ENCODE measurements at places on chromosomes 2 and 18. TPM values are rescaled to one million over a fixed set of nuclear protein-coding genes. Genes with fewer than 3 reads are reported as not detected.

The ONECUT2 gene
- total RNA-seq = not detected

The TUBA4B gene
- not detected for total RNA-seq

The CNTNAP5 gene
- not detected for total RNA-seq

The KIF5C gene
- total RNA-seq = 6.5 TPM

The SEPTIN10 gene
- 0.50 TPM for total RNA-seq

The TRAF3IP1 gene
- 7.5 TPM for total RNA-seq

The PSTPIP2 gene
- total RNA-seq = 7.7 TPM

The LIMS3 gene
- total RNA-seq = 0.97 TPM

The NEB gene
- total RNA-seq = 0.31 TPM

- H3K27me3 ChIP-seq = no peaks in the 10 kb centered on the region
- no peak overlapping the region for H3K27ac ChIP-seq
- no peaks in the 10 kb centered on the region for H3K36me3 ChIP-seq
- DNase-seq = peak; percentile 88
- H3K4me1 ChIP-seq = peaks cover 12% of the 10 kb centered on the region
- H3K4me3 ChIP-seq = no peak overlapping the region
These were observed 18.3 kb upstream of the SLC35F6 start for GRCh38 chr2:26745609-26746327.

GRCh38 chr2:144431392-144431783 is 88.5 kb downstream of the ZEB2 start:
- H3K4me3 ChIP-seq = no peak overlapping the region
- H3K36me3 ChIP-seq = peaks cover 2% of the 10 kb centered on the region
- DNase-seq = no peak
- no peak overlapping the region for H3K27ac ChIP-seq
- H3K4me1 ChIP-seq = no peaks in the 10 kb centered on the region

DNA sequence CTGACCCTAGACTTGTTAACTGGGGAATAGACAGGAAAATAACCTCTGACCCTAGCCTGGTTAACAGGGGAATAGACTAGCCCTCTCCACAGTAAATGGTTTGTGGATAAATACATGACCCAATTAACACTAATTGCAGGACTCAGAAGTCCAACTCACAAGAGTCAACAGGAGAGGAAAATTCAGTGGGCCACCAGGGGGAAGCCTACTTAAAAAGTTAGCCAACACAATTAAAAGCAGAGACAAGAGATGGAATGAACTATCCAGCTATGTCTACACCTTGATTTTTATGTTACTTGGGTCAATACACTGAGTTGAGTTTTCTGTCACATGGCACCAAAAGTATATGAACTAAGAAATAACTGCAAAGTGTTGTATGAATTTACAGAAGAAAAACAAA is 158.8 kb upstream of the SLC39A10 start:
- peak; percentile 62 for DNase-seq
- peaks cover 35% of the 10 kb centered on the region for H3K4me1 ChIP-seq
- H3K27me3 ChIP-seq = no peaks in the 10 kb centered on the region

- H3K4me1 ChIP-seq = peaks cover 4% of the 10 kb centered on the region
- no peaks in the 10 kb centered on the region for H3K36me3 ChIP-seq
- no peak overlapping the region for H3K4me3 ChIP-seq
These were observed 23.0 kb downstream of the DBI start for GRCh38 chr2:119389615-119390306.

GRCh38 chr18:76389716-76390115 is 105.3 kb downstream of the ZNF516 start:
- H3K27ac ChIP-seq = no peak overlapping the region
- H3K4me3 ChIP-seq = no peak overlapping the region
- no peak for DNase-seq
- H3K36me3 ChIP-seq = peaks cover 3% of the 10 kb centered on the region
- H3K27me3 ChIP-seq = peaks cover 19% of the 10 kb centered on the region
- H3K4me1 ChIP-seq = peaks cover 37% of the 10 kb centered on the region

DNA sequence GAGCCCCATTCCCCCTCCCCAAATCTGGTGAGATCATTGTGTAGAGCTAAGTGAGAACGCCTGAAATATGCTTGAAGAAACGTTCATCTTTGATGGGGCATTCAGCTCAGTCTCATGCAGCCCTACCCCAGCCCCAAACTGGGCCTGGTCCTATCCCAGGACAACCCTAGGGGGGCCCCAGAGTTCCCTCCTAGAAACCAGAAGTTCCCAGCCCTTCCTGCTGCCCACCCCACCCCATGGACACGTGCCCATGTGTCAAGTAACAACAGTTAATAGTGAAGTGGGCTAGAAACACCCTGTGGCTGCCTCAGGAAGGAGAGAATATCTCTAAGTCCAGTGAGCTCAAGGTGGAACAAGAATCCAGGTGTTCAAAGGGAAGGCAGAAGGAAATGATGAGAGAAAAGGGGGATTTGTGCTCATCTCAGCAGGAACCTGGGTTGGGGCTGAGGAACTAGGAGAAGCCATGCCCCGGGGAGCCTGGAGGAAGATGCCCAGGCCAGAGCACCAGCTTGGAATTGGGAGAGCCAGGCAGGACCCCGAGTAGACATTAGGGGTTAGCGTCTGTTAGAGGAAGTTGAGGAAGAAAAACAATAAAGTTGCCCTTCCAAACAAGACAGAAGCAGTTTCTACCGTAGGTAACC is 20.1 kb upstream of the SLC20A1 start:
- H3K27ac ChIP-seq = peak overlapping the region; percentile 1
- DNase-seq = no peak
- peaks cover 70% of the 10 kb centered on the region for H3K4me1 ChIP-seq
- H3K4me3 ChIP-seq = no peak overlapping the region
- no peaks in the 10 kb centered on the region for H3K36me3 ChIP-seq

DNA sequence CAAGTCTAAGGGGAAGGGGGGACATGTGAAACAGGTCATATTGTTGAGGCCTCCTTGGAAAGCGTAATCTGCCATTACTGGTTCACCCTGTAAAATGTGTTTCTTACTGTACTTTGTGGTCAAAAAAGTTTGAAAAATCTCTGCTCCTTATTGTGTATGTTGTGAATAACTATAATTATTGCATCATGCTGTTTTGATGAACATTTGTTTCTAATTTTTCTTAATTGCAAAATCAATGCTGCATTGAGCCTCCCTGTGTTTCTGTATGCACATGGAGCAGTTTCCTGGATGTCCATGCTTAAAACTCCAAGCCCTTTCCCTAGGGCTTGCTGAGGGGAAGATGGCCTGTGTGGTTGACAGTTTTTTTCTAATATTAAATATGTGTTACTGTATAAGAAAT is 158.6 kb downstream of the RNF144A start:
- H3K27ac ChIP-seq = no peak overlapping the region
- no peak overlapping the region for H3K4me3 ChIP-seq
- no peaks in the 10 kb centered on the region for H3K4me1 ChIP-seq
- H3K36me3 ChIP-seq = peaks cover 25% of the 10 kb centered on the region
- DNase-seq = no peak
- no peaks in the 10 kb centered on the region for H3K27me3 ChIP-seq

DNA sequence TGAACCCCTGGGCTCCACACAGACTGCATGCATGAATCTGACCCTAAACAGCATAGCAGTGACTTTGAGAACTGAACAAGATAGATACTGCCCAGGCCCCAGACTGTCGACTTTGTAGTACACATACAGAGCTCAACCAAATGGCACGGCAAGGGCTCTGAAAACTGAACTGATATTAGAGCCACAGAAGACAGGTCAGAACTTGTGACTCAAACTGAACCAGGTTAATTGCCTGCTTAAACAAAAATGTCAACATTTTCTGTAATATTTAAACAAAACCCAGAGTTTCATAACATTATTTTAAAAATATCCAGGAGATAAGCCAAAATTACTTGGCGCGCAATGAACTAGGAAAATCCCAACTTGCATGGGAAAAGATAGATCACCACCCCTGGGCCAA is 260.3 kb downstream of the TPGS2 start:
- no peak overlapping the region for H3K27ac ChIP-seq
- no peaks in the 10 kb centered on the region for H3K4me1 ChIP-seq
- no peak for DNase-seq

- no peaks in the 10 kb centered on the region for H3K4me1 ChIP-seq
- H3K36me3 ChIP-seq = no peaks in the 10 kb centered on the region
- H3K27ac ChIP-seq = no peak overlapping the region
These were observed 82.2 kb upstream of the LTBP1 start for GRCh38 chr2:32864334-32865111.

Measured in activated CD8-positive, alpha-beta T cell treated with anti-CD3 and anti-CD28 coated beads, Interleukin-2, amount 10 ng/mL, durations not matched to agents 7 days and 5 days (primary cell).